T-helper 2 cell treated with Interferon-gamma antibody and Interleukin-4, amounts not matched to agents 100 ng/mL and 5 ng/mL, for 36 hours (primary cell): ENCODE measurements at places on chromosomes 4 and X. TPM values are rescaled to one million over a fixed set of nuclear protein-coding genes. Genes with fewer than 3 reads are reported as not detected.

CTAG2 gene
- not detected in 2 replicates for total RNA-seq

FANCB gene
- total RNA-seq = 13.0 TPM in 2 replicates

PF4V1 gene
- total RNA-seq = not detected in 2 replicates

G3BP2 gene
- 136 and 141 TPM in 2 replicates for total RNA-seq

IL2 gene
- 0.75 and 1.3 TPM in 2 replicates for total RNA-seq

SPATA4 gene
- total RNA-seq = not detected in 2 replicates

SYNPO2 gene
- total RNA-seq = 0.32 and 0.52 TPM in 2 replicates

IGSF1 gene
- not detected in 2 replicates for total RNA-seq

CCNB3 gene
- total RNA-seq = 1.3 and 1.5 TPM in 2 replicates

STAP1 gene
- total RNA-seq = 45.7 and 46.6 TPM in 2 replicates

F9 gene
- not detected in 2 replicates for total RNA-seq

PRR32 gene
- total RNA-seq = not detected in 2 replicates

POU3F4 gene
- total RNA-seq = not detected in 2 replicates

TRIM61 gene
- 3.6 and 3.8 TPM in 2 replicates for total RNA-seq

TREX2 gene
- total RNA-seq = 2.2 and 2.3 TPM in 2 replicates

DOK7 gene
- not detected in 2 replicates for total RNA-seq

SPOCK3 gene
- total RNA-seq = not detected in 2 replicates

MAGEA2 gene
- not detected in 2 replicates for total RNA-seq

TSPAN5 gene
- total RNA-seq = 21.8 and 24.3 TPM in 2 replicates

AKAP4 gene
- not detected in 2 replicates for total RNA-seq

BTC gene
- not detected in 2 replicates for total RNA-seq
